ENCODE measurements at places on chromosomes 3 and 15. TPM values are rescaled to one million over a fixed set of nuclear protein-coding genes. Genes with fewer than 3 reads are reported as not detected.

Gene QTRT2
- total RNA-seq = 33.2 TPM

Gene SAMD7
- total RNA-seq = not detected

Gene KLHL40
- not detected for total RNA-seq

Gene EIF4G1
- total RNA-seq = 574 TPM

Gene P2RY1
- total RNA-seq = 0.88 TPM

Gene ZNF620
- total RNA-seq = 9.7 TPM

All from dermis blood vessel endothelial cell (primary cell).